Nucleus accumbens (tissue), 56 donors: ENCODE measurements at places on chromosomes 12 and 14.

DNA sequence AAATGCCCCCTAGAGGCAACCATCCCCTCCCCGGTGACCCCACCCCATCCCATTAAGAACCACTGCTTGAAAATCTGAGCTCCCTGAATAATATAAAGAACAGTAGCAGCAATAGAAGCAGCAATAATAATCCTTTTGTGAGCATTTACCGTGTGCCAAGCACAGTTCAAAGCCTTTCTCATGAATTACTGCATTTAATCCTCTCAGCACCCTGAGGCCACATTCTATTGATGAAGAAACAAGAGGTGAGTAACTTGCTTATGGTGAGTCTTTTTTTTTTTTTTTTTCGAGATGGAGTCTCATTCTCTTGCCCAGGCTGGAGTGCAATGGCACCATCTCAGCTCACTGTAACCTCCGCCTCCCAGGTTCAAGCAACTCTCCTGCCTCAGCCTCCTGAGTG is 65.0 kb downstream of the KCNK10 start:
- DNase-seq = no peak

DNA sequence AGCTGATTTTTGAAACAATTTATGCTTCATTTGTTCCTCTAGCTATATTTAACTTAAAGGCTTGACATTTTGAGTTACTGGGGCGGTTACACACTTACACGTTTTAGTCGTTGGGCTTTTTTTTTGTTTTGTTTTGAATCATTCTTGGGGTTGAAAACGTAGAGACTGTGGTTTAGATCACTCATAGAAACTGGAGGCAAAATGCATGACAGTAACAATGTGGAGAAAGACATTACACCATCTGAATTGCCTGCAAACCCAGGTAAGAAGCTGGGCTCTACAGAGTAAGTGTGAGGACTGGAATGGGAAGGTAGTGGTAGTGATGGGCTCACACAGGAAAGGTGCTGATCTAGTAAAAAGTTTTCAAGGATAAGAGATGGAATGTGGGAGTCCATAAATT is at the start of gene CLEC2D:
TSS of gene CLEC2D (plus strand) at position 180 of the 400 bp plus-strand sequence. CDS start at position 202, 22 bp downstream.
- no peak for DNase-seq

DNA sequence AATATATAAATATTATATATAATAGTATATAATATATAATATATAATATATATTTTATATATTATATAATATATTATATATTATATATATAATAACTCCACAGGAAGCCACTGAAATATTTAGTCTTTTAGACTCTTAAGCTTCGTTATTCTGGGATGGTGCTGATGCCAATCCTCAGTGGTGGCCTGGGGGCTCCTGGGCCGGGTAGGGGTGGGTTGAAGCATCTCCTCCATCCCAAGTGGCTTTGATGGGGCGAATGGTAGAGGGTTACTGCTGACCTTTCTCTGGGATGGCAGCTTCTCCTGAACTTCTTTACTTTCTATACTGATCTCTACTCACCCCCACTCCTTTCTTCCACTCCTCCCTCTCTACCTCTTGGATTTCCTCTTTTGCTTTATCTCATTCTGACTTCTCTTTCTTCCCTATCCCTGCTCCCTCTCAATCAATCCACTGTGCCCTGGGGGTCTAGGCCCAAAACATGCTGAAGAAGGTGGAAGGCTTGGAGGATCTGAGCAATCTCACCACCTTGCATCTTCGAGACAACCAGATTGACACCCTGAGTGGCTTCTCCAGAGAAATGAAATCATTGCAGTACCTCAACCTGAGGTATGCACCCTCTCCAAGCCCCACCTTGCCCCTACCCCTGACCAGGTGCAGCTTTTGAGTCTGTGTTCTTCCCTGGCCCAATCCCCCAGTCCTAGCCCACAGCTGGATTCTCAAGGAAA is 4.8 kb upstream of the ENO2 start:
- no peak for DNase-seq

DNA sequence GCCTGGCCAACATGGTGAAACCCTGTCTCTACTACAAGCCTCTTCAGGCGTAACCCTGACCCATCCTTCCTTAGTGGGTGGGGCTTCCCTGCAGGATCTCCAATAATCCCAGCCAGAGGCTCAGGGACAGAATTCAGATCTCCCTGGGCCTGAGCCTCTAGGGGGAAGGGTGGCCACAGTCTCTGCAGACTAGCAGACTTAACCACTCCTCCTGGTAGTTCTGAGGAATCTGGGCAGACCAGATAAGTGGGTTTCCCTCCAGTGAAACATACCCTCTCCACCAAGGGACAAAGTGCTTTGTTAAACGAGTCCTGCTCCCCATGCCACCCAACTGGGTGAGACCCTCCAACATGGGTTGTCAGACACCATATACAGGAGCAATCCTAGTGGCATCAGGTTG is 36.6 kb upstream of the TRIM9 start:
- DNase-seq = no peak

- DNase-seq = no peak
Measured at GRCh38 chr12:15648558-15648957, 140.6 kb downstream of the EPS8 start.

- no peak for DNase-seq
Measured at GRCh38 chr12:120767071-120768024, 41.7 kb downstream of the ACADS start.

DNA sequence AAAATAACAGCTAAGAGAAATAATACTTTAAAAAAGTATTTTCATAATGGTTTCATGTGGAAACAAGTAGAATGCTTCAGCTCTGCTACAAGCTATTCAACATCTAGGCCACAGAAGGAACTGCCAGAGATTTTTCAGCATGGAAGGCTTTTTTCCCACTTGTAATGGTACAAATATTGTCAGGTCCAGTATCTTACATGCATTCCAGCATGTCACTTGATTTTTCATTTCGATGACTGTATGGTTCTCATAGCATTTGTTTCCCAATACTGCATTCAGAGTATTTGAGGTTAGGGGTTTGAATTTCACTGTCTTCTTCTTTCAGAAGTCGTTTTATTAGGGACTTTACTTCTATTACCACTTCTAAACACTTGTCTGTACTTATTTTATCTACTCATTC is 1701.5 kb upstream of the FLRT2 start:
- DNase-seq = no peak

DNA sequence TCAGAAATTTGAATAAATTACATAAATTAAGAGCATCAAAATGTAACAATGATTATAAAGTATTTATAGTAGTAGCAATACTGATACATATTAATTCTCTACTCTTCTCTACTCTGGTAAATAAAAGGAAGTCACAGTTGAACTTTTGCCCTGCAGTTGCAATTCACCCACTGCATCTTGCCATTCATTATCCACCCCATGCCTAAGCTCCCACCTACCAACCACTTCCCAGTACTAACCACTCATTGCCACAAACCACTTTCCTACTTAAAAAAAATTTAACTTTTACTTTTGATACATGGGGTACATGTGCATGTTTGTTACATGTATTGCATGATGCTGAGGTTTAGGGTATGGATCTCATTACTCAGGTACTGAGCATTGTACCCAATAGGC is 174.0 kb downstream of the RASSF9 start:
- DNase-seq = no peak
